ENCODE measurements at places on chromosomes 12 and 14.

GRCh38 chr12:32482226-32482625, 82.9 kb downstream of the FGD4 start:
- H3K36me3 ChIP-seq = no peaks in the 10 kb centered on the region
- H3K4me3 ChIP-seq = no peak overlapping the region
- peaks cover 4% of the 10 kb centered on the region for H3K4me1 ChIP-seq
- DNase-seq = no peak

DNA sequence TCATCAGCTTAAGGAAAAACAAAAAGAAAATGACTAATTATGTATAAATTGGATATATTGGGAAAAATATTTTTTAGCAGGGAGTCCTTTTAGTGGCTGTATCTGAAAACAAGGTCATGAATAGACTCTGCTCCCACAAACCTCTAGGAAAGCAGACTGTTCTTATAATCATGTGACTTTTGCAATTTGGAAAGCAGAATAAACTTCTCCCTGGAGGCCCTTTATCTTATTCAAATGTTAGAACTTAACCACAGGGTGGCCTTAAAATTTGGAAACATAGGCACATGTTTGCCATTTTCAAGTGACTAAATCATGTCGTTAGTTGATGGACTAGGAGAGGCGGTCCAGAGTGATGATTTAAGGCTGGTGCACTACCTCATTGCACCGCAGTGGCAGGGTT, 196.6 kb upstream of the KRR1 start:
- no peak overlapping the region for H3K27ac ChIP-seq
- peaks cover 2% of the 10 kb centered on the region for H3K27me3 ChIP-seq
- H3K4me3 ChIP-seq = no peak overlapping the region
- DNase-seq = no peak
- H3K36me3 ChIP-seq = no peaks in the 10 kb centered on the region
- H3K4me1 ChIP-seq = no peaks in the 10 kb centered on the region

DNA sequence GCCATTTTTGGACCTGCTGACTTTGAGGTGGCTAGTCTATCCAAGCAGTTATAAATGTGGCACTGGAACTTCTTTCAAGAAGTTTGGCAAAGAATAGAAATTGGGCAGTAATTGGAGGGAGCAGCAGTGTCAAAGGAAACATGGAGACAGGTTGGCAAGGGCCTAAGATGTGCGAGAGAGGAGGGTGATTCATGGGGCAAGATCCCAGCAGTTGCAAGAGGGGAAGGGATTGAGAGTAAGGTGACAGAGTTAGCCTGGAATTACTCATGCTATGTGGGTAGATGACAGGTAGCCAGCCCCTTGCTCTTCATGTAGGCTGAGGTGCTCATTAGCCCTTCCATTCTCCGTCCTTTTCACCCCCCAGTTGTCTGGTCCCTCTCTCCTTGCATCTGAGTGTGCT, 42.2 kb downstream of the FBXL14 start:
- H3K4me1 ChIP-seq = peaks cover 10% of the 10 kb centered on the region
- H3K27me3 ChIP-seq = peaks cover 18% of the 10 kb centered on the region
- H3K4me3 ChIP-seq = no peak overlapping the region

DNA sequence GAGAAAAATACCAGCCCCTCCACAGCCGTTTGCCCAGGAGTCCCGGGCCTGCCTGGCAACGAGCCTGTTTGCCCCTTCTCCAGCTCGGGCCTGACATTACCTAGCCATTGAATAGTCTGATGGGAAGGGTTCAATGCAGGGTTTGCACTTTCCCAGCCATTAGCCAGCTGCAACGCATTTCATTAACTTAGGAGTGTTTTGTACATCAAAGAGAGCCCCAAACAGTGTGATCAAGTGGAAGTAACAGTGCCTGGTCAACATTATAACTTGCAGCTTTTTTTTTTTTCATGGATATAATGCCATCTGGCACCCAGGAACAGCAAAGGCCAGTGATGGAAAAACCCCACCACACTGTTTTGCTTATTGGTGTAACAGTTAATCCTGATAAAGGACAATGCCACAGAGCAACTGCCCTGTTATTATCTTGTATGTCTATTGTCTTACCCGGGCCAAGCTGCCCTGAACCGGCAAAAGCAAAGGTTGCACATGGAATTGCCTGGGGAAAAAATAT, 38.0 kb downstream of the BTG1 start:
- no peak overlapping the region for H3K27ac ChIP-seq
- no peak for DNase-seq
- H3K27me3 ChIP-seq = no peaks in the 10 kb centered on the region
- peaks cover 68% of the 10 kb centered on the region for H3K4me1 ChIP-seq
- H3K4me3 ChIP-seq = no peak overlapping the region

DNA sequence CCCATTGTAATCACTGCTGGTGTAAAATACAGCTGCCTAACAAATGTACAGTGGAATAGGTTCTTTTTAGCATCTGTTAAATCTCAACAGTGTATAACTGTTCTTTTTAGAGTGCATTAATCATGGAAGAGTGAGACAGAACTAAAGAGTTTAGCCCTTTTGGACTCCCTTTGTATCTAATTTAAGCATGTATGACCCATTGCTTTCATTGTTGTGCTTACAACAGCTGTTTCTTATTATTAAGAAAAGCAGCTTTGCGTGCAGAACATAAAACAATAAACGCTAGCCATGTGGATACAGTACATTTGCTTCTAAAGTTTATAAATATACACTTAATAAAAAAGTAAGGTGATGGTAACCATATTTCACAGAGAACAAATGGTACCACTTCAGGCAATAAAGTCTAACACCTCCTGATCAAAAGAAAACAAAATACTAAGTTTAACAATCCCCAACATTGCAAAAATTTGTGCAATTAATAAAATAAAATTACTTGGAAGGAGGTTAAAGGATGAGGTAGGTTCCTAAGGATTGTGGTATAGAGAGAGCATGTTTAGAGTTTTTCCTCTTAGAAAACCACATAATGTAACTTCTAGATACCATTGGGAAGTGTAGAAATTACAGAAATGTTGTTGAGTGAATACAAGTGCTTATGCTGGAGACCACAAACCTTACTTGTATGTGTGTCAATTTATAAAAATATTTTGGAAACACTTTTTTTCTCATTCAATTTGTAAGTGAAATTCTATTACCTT, 448.7 kb downstream of the SLC6A15 start:
- no peak for DNase-seq
- H3K27me3 ChIP-seq = no peaks in the 10 kb centered on the region
- H3K4me1 ChIP-seq = no peaks in the 10 kb centered on the region
- no peak overlapping the region for H3K4me3 ChIP-seq
- no peak overlapping the region for H3K27ac ChIP-seq

DNA sequence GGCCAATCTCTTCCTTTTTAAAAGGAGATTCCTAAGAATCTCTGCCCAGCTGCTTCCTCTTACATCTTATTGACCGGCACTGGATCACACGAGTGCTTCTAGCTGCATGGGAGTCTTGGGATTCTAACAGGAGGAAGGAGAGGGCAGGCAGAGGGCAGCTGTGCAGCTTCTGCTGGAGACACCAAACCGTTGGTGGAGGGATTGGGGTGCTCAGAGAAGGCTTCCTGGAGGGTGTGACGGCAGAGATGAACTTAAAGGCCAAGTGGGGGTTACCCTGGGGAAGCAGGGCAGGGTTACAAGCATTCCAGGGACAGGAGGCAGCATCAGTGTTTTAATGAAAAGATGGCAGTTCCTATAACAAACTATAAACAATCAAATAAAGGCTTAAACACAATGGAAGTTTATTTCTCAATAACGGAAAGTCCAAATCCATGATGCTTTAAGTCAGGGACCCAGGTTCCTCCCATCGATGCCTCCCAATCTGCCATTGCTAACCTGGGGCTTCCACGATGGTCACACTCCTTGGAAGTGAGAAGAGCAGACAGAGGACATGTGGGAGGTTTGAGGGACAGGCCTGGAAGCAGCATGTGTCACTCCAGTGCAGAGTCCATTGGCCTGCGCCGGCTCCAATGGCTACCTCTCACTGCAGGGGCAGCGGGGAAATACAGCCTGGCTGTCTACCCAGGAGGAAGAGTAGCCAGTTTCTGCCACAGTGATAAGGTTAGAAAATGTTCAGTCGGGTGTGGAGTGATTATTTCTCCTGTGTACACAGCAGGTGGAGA, 53.1 kb upstream of the DDX11 start:
- no peak overlapping the region for H3K4me3 ChIP-seq
- no peak for DNase-seq
- H3K27me3 ChIP-seq = peaks cover 7% of the 10 kb centered on the region
- no peaks in the 10 kb centered on the region for H3K4me1 ChIP-seq

DNA sequence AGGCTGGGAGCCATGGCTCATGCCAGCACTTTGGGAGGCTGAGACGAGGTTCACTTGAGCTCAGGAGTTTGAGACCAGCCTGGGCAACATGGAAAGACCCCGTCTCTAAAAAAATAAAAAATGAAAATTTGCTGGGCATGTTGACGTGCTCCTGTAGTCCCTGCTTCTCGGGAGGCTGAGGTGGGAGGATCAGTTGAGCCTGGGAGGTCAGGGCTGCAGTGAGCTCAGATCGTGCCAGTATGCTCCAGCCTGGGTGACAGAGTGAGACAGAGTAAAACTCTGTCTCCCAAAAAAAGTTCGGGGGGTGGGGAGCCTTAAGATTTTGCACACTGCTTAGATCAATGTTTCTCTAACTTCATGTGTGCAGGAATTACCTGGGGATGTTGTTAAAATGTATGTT, 30.9 kb downstream of the ATP2A2 start:
- H3K4me3 ChIP-seq = no peak overlapping the region
- H3K27me3 ChIP-seq = no peaks in the 10 kb centered on the region
- H3K27ac ChIP-seq = peak overlapping the region; percentile 3
- H3K36me3 ChIP-seq = peaks cover 29% of the 10 kb centered on the region
- DNase-seq = no peak

DNA sequence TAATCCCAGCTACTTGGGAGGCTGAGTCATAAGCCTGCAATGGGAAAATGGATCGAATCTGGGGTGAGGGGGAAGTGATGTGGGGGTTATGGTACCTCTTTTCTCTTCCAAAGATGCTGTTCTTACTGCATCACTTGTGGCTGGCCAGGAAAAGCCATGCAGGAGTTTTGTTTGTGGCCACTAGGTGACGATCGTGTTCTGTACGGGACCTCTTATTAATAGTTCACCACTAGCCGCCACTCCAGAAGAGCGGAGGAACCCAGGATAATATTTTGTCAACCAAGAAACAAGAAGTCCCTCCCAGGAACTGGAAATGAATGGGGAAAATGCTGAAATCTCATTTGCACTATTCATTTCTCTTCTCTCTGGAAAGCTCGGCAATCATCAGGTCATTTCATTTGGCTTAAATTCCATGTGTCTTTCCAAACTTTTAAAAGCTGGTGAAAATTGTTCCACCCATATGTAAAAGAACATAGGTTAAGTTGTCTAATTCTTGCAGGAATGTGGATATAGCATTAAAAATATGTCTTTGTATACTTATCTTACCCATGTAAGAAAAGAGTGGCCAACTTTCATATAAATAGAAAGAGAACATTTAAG, 8.9 kb downstream of the GPR65 start:
- peaks cover 65% of the 10 kb centered on the region for H3K4me1 ChIP-seq
- no peaks in the 10 kb centered on the region for H3K27me3 ChIP-seq
- no peak for DNase-seq
- H3K27ac ChIP-seq = no peak overlapping the region
- peaks cover 51% of the 10 kb centered on the region for H3K36me3 ChIP-seq

GRCh38 chr14:93591506-93591905, 160.8 kb downstream of the UNC79 start:
- peaks cover 2% of the 10 kb centered on the region for H3K27me3 ChIP-seq
- no peak overlapping the region for H3K4me3 ChIP-seq
- no peak for DNase-seq
- H3K4me1 ChIP-seq = no peaks in the 10 kb centered on the region

- H3K36me3 ChIP-seq = peaks cover 8% of the 10 kb centered on the region
- H3K4me3 ChIP-seq = no peak overlapping the region
- DNase-seq = no peak
- H3K4me1 ChIP-seq = peaks cover 25% of the 10 kb centered on the region
Measured at GRCh38 chr12:54004841-54005530, 3.8 kb upstream of the HOXC8 start.

- no peak overlapping the region for H3K4me3 ChIP-seq
- no peaks in the 10 kb centered on the region for H3K36me3 ChIP-seq
- H3K27ac ChIP-seq = no peak overlapping the region
- H3K27me3 ChIP-seq = peaks cover 2% of the 10 kb centered on the region
- no peaks in the 10 kb centered on the region for H3K4me1 ChIP-seq
Measured at GRCh38 chr12:89919241-89919906, 210.7 kb upstream of the ATP2B1 start.

GRCh38 chr14:38982837-38983236, 120.2 kb downstream of the SEC23A start:
- H3K4me1 ChIP-seq = no peaks in the 10 kb centered on the region
- H3K27ac ChIP-seq = no peak overlapping the region
- H3K27me3 ChIP-seq = peaks cover 7% of the 10 kb centered on the region
- DNase-seq = no peak
- H3K36me3 ChIP-seq = no peaks in the 10 kb centered on the region
- H3K4me3 ChIP-seq = no peak overlapping the region

DNA sequence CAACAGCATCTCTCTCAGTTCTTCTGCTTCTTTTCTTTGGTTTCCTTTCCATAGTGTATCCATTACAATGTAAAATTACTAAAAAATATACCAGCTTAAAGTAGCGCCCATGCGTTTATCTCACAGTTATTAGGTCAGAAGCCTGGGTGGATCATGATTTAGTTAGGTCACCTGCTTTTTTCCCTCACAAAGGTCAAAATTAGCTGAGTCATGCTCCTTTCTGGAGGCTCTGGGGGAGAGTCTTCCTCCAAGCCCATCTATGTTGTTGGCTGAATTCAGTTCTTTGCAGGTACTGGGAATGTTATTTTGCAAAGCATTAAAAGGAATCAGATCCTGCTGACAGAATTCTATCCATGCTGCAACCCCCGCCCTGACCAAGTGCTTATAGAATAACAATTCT, 101.6 kb upstream of the TMEM132C start:
- no peaks in the 10 kb centered on the region for H3K27me3 ChIP-seq
- H3K27ac ChIP-seq = no peak overlapping the region
- no peaks in the 10 kb centered on the region for H3K36me3 ChIP-seq
- H3K4me1 ChIP-seq = no peaks in the 10 kb centered on the region
- H3K4me3 ChIP-seq = no peak overlapping the region

- H3K36me3 ChIP-seq = no peaks in the 10 kb centered on the region
- no peak overlapping the region for H3K4me3 ChIP-seq
- no peak overlapping the region for H3K27ac ChIP-seq
- no peaks in the 10 kb centered on the region for H3K4me1 ChIP-seq
- no peak for DNase-seq
Measured at GRCh38 chr12:100901266-100901665, 106.7 kb downstream of the ANO4 start.

GRCh38 chr12:119803381-119803791, 73.7 kb downstream of the CIT start:
- H3K4me1 ChIP-seq = no peaks in the 10 kb centered on the region
- no peak overlapping the region for H3K4me3 ChIP-seq
- H3K27ac ChIP-seq = no peak overlapping the region
- H3K27me3 ChIP-seq = no peaks in the 10 kb centered on the region

GRCh38 chr12:52477651-52478050, 4.0 kb upstream of the KRT6C start:
- peaks cover 11% of the 10 kb centered on the region for H3K27me3 ChIP-seq
- H3K27ac ChIP-seq = no peak overlapping the region
- H3K4me3 ChIP-seq = no peak overlapping the region
- H3K4me1 ChIP-seq = no peaks in the 10 kb centered on the region

Measured in activated T-helper 1 cell treated with anti-CD3 and anti-CD28 coated beads, Interleukin-12 subunit alpha, Interleukin-12 subunit beta, Interleukin-2, Interleukin-4 antibody, amounts not matched to agents 30 ng/mL and 10 ng/mL and 1 ng/mL, durations not matched to agents 14 hours and 24 hours and 36 hours (primary cell).